ENCODE measurements at places on chromosomes 13 and 19.

- no peak for DNase-seq
Observed at GRCh38 chr13:24253520-24254145, 55.7 kb upstream of the C1QTNF9 start.

GRCh38 chr13:36217456-36217855 lies 3.1 kb upstream of the SOHLH2 start:
- no peak for DNase-seq

- DNase-seq = no peak
Observed at GRCh38 chr19:5260381-5260967, 80.1 kb downstream of the PTPRS start.

DNA sequence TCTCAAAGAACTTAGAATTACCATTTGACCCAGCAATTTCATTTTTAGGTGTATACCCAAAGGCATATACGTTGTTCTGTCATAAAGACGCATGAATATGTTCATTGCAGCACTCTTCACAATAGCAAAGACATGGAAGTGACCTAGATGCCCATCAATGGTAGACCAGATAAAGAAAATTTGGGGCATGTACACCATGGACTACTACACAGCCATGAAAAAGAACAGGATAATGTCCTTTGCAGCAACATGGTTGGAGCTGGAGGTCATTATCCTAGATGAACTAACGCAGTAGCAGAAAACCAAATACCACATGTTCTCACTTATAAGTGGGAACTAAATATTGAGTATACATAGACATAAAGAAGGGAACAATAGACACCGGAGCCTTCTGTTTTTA lies 20.7 kb downstream of the PAN3 start:
- no peak for DNase-seq

GRCh38 chr13:105918842-105919741 lies 616.4 kb downstream of the EFNB2 start:
- DNase-seq = no peak

Data from psoas muscle (tissue), 8 donors.